ENCODE measurements at places on chromosomes 5 and 9. TPM values are rescaled to one million over a fixed set of nuclear protein-coding genes. Genes with fewer than 3 reads are reported as not detected.

DNA sequence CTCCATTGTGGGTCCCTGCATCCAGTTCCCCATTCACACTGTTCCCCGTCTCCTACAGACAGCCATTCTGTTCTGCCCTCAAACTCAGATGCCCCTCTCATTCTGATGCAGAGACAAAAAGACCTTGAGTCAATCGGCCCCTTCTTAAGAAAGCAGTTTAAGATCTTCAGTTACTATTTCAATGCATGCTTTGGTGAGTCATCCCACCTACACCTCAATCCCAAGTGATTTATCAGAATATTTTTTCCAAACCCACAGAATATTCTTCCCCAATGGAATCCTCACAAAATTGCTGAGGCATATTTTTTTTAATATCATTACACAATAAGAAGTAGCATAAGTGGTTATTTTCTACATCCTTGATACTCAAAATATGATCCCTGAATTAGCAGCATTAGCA lies 92.4 kb upstream of the SLC1A1 start:
- DNase-seq, result no peak

GRCh38 chr5:172892713-172893112 lies 58.7 kb downstream of the ERGIC1 start:
- DNase-seq, result no peak

The NUDT2 gene
- 3.4 TPM for total RNA-seq

- DNase-seq, result no peak
Observed at GRCh38 chr5:170190436-170191134, 42.2 kb upstream of the C5orf58 start.

GRCh38 chr5:153816870-153817269 lies 221.8 kb downstream of the FAM114A2 start:
- DNase-seq, result no peak
